DMS53 (cell line): ENCODE measurements at places on chromosomes 16 and 17.

- peak; percentile 26 for DNase-seq
Measured at GRCh38 chr17:2084766-2085647, 30.1 kb downstream of the HIC1 start.

DNA sequence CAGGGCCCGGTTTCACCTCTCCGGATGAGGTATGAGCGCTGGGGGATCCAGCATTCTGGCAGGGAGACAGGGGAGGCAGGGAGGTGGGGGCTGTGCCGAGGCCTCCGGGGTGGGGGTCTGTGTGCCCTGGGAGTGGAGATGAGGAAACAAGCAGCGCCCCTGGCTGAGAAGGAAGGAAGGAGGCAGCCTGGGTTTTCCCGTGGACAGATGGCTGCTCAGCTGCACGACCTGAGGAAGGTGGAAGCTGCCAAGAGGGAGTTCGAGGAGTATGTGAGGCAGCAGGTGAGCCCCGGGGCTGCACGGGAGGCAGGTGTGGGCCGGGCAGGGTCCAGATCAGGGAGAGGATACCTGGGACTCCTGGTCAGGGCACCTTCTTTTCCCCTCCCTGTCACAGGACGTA is 4.3 kb downstream of the RNF112 start:
- DNase-seq: no peak

- no peak for DNase-seq
Measured at GRCh38 chr16:81720973-81721906, 57.9 kb upstream of the PLCG2 start.

GRCh38 chr16:58128181-58128631 is 975 bp downstream of the CFAP20 start:
- peak; percentile 11 for DNase-seq

- DNase-seq: no peak
Measured at GRCh38 chr16:49546735-49547134, 173.1 kb downstream of the C16orf78 start.

DNA sequence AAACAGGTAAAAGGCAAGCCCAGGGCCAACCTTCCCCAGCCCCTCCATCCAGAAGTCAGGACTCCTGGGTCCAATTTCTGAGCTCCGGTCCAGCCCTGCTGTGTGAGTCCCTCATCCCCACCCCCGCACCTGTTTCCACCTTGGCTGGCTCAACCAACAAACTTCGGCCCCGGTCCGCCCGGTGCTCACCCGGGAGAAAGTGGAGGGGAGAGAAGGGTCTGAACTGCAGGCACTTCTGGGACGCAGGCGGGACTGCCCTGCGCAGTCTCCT is 541 bp downstream of the RHBDF2 start:
- DNase-seq: no peak

GRCh38 chr17:16287563-16288027 is 65.7 kb downstream of the CENPV start:
- no peak for DNase-seq

GRCh38 chr17:35368081-35368830 is 5.2 kb downstream of the SLFN11 start:
- no peak for DNase-seq

DNA sequence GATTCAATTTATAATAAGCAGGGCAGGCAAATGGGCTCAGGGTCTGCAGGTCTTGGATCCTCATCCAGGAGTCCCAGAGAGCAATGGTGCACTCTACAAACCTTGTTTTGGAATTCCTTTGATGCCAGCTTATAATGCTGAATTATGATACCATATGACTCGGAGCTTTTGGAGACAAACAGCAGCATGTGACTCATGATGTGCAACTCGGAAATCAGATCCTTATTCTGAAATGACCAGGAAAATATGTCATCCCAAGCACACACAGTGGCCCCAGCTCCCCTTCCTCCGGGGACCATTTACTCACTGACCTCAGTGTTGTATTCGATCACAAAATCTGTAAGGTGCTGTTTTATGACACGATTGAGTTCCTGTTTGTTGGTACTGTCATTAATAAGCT is 20.2 kb upstream of the UMOD start:
- peak; percentile 5 for DNase-seq

- no peak for DNase-seq
Measured at GRCh38 chr16:83402160-83402814, 405.5 kb upstream of the HSBP1 start.

GRCh38 chr17:64661976-64662773 is at the start of gene SMURF2:
Gene SMURF2, minus strand, starts transcription at chr17:64662307. Its CDS starts 427 bp downstream, at chr17:64661880.
- DNase-seq: peak; percentile 87

DNA sequence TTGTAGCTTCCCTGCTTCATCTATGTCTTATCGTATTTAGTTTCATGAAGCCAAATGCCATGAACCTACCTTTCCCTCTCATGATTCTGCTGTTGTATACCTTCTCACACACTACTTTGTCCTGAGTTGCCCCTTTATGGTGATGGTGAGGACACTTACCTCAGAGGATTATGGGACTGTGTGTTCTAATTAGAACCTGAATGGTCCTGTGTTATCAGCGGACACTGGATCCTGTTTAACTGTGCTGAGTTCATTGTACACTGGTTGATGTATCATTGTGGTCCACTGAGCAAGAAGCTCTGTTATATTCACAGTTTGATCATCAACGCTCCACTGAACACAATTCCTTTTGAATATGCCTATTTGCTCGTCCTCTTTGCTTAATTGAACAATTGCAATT is 343.0 kb downstream of the RBFOX1 start:
- no peak for DNase-seq

- no peak for DNase-seq
Measured at GRCh38 chr17:11642655-11643054, 44.4 kb downstream of the DNAH9 start.

- no peak for DNase-seq
Measured at GRCh38 chr16:79003026-79003609, 597.4 kb downstream of the MAF start.

DNA sequence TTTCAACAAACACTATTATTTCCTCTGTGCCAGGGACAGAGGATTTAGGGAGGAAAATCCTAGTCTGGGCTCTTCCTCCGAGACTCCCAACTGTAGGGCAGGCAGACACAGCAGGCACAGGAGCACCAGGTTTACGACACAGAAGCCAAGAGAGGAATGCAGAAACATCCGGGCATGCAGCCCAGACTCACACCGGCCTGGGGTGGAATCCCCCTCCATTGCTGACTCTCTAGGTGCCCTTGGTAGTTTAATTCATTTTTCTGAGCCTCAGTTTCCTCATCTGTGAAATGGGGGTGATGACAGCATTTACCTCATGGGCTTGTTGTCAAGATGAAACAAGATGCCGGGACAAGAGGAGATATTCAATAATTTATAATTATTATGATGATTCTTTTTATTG is 14.9 kb downstream of the CA4 start:
- no peak for DNase-seq

GRCh38 chr16:56382459-56382858 is 42.9 kb downstream of the AMFR start:
- DNase-seq: no peak

GRCh38 chr16:30567991-30568638 is 3.4 kb downstream of the ZNF688 start:
- peak; percentile 39 for DNase-seq

- no peak for DNase-seq
Measured at GRCh38 chr17:8015236-8015956, 13.0 kb downstream of the GUCY2D start.

DNA sequence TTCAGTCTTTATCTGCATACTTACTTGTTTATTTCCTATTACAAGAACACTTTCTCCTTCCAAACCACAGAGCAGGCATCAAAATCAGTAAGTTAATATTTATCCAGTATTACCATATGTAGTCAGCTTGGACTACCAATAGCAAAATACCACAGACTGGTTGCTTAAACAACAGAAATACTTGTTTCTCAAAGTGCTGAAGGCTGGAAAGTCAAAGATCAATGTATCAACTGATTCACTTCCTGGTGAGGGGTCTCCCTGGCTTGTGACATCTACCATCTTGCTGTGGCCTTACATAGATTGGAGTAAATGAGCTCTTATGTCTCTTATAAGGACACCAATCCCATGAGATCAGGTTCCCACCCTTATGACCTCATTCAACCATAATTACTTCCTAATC is 2.6 kb downstream of the STXBP4 start:
- no peak for DNase-seq

DNA sequence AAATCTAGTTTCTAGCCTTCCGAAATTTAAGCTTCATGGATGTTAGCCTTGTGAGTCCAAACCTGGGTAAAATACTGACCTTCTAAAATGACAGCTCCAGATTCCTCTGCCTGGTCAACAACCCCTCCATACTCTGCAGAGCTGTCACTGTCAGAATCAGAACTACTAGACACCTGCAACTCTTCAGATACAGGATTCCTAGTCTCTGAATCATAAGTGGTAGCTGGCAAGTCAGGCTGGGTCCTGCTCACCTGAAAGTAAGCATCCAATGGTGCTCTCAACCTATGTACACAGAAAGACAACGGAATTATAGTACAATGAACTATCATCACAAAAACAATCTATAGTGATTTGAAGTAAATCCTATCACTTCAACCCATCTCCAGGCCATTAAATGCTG is 14.8 kb downstream of the RFWD3 start:
- DNase-seq: peak; percentile 2

DNA sequence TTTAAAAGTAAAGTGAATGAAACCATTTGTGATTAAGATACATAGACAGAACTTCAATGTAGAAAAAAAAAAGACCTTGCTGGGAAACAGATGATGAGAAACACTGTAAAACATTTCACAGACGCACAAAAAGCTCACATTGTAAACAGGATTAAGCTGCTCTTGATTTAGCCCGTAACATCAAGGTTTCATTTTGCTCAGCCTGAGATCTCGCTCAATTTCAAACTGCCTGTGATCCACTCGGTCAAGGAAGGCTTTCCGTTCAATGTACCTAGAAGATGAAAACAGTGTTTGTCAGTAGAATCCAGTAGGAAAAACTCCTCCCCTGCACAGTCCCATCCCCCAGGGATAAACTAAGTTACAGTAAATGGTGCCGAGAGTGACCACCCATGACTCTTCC is 42.3 kb upstream of the BCAR1 start:
- DNase-seq: no peak

DNA sequence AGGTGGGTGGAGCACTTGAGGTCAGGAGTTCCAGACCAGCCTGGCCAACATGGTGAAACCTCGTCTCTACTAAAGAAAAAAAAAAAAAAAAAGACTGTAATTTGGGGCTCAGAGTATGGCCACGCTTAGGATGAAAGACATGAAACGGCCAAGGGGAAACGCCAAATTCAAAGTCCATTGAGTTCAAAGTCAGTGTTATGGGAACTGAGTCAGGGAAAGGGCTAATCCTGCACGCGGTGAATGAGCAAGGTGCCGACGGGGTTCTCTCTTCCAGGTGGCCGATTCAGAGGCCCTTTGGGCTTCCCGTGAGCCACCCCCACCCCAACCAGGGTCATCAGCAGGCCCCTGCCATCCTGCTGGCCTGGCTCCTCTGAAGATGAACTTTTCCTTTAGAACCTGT is 7.5 kb upstream of the OSGIN1 start:
- DNase-seq: no peak

DNA sequence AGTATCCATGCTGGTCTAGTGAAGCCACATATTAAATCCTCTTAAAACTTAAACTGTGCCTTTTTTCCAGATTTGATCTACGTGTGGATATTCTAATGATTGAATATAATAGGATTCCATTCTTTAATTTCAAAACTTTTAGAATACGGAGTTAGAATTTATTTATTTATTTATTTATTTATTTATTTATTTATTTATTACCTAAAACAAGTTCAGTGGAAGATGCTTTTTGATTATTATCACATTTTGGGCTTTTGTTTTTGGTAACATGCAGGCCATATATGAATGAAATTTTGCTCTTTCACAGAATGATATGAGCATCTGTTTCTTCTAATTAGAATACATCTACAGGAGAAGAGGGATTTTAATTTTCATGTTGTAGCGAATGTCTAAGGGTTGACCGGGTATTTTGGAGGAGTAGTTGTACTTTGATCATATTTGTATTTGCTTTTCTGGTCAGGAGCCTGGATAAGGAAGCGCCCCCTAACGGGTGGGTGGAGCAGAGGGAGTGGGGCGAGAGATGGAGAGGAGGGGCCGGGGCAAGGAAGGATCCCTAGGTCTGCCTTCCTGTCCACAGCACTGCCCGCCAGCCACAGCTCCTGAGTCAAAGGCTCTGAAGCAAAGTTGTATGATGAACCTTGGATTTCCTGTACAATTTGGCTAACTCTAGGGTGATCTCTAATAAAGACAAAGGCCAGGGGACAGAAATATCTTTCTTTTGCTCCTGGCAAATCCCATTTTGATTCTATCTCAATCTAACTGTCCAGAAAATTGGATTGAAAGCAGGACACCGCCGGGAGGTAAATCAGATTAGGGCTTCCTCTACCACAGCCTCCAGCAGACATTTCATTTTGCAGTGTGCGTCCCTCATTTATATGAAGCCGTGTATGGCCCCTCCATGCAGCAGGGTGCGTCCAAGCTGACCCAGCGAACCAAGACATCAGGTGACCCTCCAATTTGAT is 149.1 kb downstream of the PRKCA start:
- DNase-seq: peak; percentile 15

DNA sequence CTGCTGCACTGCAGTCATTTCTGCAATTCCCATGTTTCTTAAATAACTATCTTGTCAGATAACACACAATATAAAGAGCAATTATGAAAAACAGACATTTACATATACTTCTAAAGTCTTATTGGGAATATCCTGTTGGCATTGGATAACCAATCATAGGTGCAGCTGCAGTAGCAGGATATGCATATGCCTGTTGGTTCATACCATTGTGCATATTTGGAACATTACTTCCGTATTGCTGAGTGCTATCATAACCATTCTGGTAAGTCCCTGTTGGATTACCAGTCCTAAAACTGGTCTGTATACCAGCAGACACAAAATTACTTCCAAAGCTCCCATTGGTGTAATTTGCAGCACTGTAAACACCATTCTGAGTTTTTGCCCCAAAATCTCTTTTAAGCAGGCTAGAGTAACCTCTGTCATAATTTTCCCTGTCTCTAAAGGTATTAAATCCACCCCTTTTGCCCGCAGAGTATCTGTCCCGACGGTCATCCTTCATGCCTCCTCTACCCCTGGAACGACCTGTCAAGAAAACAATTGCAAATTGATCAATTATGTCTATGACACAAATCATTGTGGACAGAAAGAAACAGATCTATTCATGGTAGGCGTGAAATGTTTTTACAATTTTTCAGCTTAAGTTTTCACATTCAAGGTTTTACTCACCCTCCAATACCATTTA is 3.1 kb upstream of the POLG2 start:
- peak; percentile 59 for DNase-seq

GRCh38 chr17:17132746-17133145 is 73.4 kb downstream of the PLD6 start:
- no peak for DNase-seq

DNA sequence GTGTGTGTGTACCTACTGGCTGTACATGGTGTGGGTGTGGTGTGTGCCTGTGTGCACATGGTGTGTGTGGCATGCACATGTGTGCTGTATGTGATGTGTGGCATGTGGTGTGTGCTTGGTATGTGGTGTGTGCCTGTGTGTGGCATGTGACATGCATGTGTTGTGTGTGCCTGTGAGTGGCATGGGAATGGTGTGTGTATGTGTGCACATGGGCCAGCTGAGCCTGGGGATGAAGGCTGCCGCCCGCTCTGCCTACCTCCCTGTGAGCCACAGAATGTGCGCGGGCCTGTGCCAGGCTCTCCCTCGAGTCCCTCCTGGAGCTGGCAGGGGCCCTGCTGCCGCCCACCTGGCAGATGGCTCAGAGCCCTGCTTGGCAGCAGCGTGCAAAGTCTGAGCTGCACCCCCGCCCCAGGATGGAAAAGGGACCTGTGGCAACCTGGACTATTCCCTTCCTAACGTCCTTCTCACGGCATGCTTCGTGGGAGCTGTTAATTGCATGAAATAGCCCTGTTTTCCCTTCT is 9.3 kb downstream of the PRSS27 start:
- DNase-seq: no peak
